Stimulated activated CD8-positive, alpha-beta memory T cell treated with anti-CD3 and anti-CD28 coated beads, Interleukin-15, amount 100 ng/mL, for 24 hours (primary cell): ENCODE measurements at places on chromosomes 5 and 9.

- DNase-seq = no peak
Measured at GRCh38 chr5:67338421-67338820, 141.8 kb upstream of the CD180 start.

- no peak for DNase-seq
Measured at GRCh38 chr9:92292338-92293074, 991 bp downstream of the IARS1 start.

DNA sequence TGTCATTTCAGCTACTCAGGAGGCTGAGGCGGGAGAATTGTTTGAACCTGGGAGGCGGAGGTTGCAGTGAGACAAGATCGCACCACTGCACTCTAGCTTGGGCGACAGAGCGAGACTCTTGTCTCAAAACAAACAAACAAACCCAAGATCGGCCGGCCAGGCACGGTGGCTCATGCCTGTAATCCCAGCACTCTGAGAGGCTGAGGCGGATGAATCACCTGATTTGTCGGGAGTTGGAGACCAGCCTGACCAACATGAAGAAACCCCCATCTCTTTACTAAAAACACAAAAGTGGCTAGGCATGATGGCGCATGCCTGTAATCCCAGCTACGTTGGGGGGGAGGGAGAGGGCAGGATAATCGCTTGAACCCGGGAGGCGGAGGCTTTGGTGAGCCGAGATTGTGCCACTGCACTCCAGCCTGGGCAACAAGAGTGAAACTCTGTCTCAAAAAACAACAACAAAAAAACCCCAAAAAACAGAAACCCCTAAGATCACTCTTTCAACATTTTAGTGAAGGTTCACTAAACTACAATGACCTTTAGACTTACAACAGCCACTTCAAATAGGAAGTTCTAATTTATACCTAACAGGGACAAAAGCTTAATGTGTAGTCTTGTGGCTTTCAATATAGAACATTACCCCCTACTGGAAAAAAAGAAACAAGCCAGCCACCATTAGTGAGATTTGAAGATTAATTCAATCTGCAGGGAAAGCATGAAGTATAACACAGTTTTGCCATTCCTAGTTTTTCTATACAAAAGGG, 7.0 kb downstream of the HSPA9 start:
- no peak for DNase-seq

GRCh38 chr5:10524376-10525123, 39.3 kb upstream of the ANKRD33B start:
- no peak for DNase-seq

DNA sequence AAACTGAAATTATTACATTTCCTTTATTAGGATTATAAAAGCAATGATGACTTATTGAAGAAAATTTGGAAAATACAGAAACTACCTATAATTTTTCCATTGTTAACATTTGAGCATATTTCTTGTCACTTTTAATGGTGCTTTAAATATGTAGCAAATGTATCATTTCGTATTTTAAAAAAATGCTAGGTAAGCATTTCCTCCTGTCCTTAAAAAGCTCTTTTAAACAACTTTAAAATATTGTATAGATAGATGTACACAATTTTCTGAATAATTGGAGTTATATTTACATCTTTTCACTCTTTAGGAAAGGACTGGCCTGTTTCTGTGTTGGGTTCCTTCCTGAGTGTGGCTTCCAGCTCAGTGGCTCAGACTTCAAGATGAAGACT, 15.6 kb downstream of the TENT4A start:
- no peak for DNase-seq

DNA sequence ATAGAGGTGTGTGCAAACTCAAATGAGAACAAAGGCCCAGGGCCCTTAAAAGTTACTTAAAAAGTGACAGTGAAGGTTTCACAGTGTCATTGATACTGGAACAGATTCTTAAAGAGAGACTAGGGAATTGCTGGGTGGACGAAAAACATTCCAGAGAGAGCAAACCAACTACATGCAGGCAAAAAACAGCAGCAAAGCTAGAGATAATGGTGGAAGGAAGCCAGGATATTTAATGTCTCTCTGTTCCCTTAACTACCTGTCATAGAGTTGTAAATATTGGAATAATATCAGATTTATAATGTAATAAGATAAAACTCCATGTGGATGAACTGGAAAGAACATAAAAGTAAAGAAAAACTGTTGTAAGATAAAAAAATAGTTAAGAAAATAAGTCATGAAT, 508.6 kb downstream of the TAF11L14 start:
- no peak for DNase-seq

DNA sequence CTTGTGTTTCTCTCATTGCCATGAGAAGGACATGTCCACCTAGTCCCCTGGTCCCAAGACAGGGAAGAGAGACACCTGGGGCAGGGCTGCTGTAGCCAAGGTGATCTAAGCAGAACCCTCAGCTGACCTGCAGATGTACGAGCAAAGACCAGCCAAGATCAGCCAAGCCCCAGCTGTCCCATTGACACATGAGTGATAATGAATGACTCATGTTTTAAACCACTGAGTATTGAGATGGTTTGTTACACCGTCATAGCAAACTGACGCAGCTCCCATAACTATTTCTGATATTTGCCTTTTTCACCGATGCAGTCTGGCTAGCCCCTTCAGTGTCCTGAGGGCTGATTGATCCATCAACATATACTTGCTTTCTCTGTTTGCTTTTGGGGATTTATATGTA, 6.7 kb downstream of the OR1K1 start:
- no peak for DNase-seq

GRCh38 chr5:96875791-96876291, 459 bp upstream of the ERAP2 start:
- no peak for DNase-seq

GRCh38 chr5:180454752-180455151, 39.4 kb upstream of the CNOT6 start:
- DNase-seq = no peak

DNA sequence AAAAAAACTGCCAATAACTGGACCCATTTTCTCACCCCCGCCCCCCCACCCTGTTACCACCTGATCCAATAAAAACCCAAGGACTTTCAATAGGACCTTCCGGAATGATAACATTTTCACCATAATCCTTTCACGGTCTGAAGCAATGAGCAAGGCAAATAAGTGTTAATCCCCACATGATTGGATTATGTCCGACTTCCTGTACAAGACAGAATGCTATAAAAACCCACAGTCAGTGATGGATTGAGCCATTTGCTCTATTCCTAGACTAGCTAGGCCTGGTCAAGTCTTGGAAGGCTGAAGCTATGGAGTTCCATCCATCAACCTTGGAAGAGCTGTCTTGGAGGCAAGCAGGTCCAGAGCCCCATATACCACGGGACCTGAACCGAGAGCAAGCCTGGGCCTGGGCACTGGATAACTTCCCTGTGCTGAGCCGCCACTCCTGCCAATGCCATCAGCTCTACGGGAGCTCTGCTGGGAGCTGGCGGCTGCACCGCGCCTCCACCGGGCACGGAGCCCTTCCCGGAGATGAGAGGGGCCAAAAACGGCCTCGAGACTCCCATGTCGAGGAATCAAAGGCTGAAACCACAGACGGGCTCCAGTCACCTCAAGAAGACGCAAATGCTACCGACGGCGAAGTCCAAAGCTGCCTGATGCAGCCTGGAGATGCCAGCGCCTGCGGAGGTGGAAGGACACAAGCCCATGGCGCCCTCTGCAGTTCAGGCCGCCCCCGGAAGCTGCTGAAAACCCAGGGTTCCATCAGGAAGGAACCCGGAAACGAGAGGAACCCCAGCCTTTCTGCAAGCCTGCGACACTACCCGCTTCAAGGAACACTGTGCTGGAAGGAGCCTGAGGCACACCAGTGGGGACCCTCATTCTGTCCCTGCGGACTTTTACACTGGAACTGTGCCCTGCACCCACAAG, 69.2 kb downstream of the ANXA2R start:
- DNase-seq = no peak

- no peak for DNase-seq
Measured at GRCh38 chr5:134506054-134507039, 19.1 kb upstream of the JADE2 start.

DNA sequence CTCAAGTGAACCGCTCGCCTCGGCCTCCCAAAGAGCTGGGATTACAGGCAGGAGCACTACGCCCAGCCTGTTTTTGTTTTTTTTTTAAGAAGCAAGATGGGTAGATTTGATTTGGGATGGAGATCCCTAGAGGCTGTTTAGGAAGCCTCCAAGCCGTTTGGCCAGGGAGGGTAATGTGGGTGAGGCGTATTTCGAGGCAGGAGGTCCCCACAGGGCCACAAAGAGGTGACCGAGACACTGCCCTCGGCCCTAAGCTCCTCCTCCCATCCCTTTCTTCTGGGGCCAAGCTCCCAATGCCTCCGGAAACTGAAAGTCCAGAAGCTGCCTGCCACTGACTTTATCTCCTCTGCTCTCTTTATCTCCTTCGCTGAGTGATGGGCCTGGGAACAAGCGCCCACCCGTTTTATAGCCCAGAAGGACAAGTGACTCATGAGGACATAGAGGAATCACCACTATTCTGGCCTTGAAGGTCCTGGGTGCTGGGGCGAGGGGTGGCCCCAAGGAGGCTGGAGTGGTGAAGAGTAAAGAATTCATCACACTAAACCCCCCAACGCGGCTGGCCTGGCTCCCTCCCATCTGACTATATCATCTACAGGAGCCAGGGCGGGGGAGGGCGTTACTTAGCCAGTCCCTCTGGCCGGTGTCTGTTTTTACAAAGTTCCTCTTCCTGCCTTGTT, 2.0 kb upstream of the RALGDS start:
- DNase-seq = no peak

GRCh38 chr9:126049088-126049487, 277.5 kb upstream of the MVB12B start:
- DNase-seq = no peak

DNA sequence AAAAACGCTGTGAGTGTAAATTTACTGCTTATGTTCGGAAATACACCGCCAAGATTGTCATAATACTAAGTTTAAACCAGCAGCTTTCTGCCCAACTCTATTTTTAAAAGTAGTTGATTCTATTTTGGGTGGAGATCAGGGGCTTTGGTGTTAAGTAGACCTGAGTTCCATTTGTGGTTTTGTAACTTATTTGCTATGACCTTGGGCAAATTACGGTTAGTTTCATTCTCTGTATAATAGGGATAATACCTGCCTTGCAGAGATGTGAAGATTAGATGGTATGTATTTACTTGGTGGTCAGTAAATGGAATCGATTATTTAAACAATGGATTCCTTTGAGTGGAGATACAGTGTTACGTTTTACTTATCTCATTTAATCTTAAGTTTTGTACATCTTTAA, 1.6 kb downstream of the RAD23B start:
- DNase-seq = no peak

GRCh38 chr5:111232311-111233051, 8.3 kb downstream of the CAMK4 start:
- DNase-seq = no peak

DNA sequence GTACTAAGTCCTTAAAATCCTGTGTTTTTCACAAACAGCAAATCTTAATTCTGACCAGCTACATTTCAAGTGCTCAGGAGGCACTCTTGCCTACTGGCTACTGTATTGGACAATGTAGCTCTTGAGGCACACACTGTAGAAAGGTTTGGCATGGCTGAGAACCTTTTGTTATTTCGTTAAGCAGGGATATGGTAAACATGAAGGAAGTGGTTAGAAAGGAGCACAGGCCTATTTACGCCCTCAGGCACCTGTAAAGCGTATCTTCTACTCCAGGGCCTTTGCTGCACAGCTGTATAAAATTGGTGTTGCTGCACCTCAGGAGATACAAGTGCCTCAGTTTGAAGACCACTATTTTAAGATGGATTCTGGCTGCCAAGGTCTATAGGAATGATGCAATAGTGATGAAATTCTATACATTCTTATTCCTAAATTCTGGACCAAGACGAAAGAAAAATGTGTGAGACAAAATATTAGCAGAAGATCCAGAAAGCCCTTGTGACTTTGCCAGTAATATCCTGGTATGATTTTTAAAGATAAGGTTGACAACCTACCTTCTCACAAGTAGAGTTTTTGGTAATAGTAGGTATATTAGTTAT, 9.3 kb upstream of the OTULIN start:
- DNase-seq = no peak

DNA sequence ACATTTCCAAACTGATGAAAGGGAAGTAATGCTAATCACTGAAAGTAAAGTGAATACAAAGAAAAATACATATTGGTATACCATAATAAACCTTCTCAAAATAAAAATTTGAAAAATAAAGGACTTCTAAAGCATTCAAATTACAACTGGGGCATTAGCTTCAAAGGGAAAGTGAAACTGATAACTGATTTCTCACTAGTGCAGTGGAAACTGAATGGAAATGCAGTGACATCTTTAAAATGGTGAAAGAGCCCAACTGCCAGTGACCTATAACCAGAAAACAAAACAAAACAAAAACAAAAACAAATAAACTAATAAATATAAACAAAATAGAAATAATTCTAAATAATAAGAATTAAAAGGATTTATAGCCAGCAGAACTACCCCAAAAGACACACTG, 297.5 kb upstream of the GRIN3A start:
- DNase-seq = no peak

DNA sequence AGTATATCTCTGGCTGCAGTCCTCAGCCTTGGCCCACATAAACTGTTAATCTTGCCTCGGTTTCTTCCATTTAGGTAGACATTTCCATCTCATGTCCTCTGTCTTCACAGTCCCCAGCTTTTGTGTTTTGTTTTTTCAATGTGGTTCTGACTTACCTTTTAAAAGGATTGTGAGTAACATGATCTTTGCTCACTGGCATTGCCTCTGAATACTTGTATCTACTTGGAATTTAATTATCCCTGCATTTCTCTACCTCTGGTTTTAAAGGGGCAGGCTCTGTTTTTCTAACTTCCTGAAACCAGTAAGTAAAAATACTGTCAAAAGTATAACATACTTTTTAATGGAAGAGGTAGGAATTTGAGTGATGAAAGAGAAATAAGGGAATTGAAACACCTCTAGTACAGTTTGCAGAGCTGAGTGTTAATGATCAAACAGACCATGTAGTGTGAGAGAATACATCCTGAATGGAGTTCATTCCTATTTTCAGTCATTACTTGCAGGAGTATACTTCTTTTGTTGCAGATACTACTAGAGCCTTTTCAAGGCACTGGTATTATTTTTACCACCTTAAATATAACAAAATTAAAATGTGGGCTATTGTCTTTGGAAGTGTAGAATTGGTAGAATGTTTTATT, 62.6 kb downstream of the MTREX start:
- no peak for DNase-seq

DNA sequence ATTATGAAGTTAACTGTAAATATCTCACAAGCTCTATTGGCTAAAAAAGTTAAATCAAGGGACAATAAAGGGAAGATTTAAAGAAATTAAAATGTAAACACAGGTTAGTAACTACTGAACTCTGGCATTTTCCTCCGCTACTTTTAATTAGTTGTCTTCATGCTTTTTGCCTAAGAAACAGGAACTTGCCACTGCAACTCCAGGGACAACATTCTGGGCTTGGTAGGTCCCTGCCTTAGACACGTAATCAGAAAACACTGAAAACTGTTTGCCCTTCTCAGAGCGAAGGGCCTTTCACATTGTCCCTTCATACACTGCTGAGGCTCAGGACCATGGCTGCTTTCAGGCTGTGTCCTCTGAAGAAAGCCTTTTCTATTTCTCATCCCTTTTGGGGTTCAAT, 118.7 kb downstream of the CCDC192 start:
- no peak for DNase-seq
